Panc1 (cell line): ENCODE measurements at places on chromosomes 5 and 9. TPM values are rescaled to one million over a fixed set of nuclear protein-coding genes. Genes with fewer than 3 reads are reported as not detected.

GRCh38 chr5:90135779-90136378, 273.7 kb downstream of the CETN3 start:
- no peak for DNase-seq

DNA sequence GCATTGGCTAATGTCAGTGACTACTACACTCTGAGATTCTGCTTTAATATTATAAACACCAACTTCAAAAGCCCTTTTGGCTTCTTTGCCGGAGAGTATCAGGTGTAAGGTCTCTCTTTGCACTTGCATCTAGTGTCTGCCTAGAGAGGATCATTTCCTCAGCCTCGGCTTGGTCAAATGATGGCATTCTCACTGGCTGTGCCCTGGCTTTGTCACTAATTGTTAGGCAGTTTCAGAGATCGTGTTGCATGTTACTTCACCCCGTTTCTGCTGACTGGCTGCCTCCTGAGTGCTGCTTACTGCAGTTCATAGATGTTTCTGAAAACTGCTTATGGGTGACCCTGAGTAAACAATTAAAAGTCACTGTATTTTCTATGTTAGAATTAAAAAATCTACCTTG, 48.8 kb downstream of the SLC1A3 start:
- no peak for DNase-seq

- DNase-seq, result no peak
These were observed 180.7 kb upstream of the TARS1 start for GRCh38 chr5:33260098-33260497.

DNA sequence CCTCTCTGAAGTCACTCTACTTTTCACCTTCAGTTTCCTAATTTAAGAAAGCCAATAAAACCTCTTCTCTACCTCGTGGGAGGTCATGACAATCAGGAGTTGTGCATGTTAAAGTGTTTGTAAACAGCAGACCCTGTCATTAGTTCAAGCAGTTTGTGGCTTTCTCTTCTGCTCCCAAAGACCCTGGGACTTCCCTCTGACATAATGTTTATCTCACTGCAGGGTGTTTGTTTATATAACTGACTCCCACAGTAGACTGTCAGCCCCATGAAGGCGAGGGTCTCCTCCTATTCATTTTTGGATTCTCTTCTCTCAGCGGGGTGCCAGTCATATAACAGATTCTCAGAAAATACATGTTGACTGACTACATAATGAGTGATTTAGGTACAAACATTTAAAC, 360.0 kb upstream of the ZNF462 start:
- DNase-seq, result no peak

DNA sequence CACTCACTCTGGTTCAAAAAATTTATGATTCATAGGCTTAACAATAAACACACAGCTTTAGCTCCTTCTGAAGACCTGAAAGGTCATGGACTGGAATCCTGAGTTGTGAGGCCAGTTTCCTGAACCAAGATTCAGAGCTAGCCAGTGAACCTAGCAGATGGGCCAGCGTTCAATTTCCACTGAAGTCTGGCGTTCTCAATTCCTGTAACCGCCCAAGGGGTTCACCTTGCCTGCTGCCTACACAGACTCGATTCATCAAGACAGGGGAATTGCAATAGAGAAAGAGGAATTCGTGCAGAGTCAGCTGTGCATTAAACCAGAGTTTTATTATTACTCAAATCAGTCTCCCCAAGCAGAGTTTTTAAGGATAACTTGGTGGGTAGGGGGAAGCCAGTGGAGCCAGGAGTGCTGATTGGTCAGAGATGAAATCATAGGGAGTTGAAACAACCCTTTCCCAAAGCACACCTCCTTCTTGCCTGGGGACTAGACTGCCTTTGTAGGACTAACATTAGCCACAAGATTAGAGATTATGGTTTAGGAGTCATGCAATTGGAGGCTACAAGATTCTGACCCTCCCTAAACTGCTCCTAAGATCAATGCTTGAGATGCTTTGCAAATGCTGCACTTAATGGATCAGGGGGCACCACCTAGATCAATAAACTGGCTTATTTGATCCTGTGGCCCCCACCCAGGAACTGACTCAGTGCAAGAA, 117.5 kb upstream of the SHB start:
- DNase-seq, result no peak

DNA sequence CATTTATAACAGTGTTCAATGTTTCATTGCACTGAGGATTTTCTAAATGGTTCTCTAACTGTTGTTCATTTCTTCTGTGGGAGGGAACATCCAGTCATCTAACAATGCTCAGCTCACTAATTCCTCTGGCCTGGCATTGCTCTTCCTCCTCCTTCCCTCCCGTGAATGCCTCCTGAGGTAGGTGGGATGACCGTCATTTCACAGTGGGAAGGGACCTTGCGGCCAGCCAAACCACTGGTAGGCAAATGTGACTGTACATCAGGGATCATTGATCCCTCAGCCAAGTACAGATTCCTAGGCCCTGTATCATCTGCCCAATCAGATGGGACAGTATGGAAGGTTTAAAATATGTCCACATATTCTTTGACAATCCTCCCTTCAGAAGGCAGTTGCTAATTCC, 23.7 kb upstream of the VDAC1 start:
- DNase-seq, result no peak

GRCh38 chr9:4152876-4153275, 147.0 kb downstream of the GLIS3 start:
- DNase-seq, result no peak

DNA sequence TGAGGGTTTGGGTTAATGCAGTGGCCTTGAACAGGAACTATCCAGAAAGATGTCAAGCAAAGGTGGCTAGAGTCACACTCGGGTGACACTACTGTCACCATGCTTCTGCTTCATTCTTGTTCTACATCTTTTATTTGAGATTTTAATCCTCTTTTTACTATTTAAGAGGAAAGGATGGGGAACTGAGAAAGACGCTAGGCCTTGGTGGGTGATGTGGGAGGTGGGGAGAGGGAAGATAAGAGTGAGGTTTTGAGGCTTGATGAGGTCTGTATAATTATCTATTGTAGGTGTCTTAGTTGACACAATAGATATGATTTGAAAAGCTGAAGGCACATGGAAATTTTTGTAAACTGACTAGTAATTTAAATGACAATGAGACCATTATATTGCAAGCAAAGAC, 3.5 kb upstream of the BASP1 start:
- no peak for DNase-seq

GRCh38 chr9:15206903-15207696, 99.9 kb downstream of the TTC39B start:
- no peak for DNase-seq

DNA sequence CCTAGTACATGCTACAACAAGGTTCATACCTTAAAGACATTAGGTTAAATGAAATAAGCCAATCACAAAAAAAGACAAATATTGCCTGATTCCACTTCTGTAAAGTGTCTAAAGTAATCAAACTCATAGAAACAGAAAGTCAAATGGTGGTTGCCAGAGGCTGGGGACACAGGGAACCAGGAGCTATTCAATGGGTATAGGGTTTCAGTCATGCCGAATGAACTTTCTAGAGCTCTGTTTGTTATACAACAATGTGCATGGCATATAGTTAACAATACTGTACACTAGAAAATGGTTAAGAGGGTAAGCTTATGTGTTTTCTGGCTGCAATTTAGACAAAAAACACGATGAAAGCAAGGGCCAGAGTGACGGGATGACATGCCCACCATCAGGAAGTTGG, 70.8 kb upstream of the EGFLAM start:
- no peak for DNase-seq

DNA sequence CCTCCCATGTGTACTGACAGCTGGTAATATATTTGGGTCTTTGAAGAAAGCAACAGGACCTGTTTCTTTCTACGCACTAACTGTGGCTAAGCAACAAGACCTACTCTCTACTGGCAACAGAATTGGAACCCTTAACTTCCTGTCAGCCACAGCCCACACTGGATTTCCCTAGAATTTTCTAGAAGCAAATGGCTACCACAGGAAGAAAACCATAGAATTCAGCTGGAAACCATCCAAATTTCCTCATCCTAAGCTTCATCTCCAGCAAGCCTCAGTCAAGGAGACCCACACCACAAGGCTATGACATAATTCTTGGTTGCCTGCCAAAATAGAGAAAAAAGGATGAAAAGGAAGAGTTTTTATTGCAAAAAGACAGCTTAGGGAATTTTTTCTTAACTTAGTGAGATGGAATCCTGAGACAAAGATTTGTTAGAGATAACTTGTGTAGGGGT, 171.8 kb upstream of the TNC start:
- DNase-seq, result no peak

DNA sequence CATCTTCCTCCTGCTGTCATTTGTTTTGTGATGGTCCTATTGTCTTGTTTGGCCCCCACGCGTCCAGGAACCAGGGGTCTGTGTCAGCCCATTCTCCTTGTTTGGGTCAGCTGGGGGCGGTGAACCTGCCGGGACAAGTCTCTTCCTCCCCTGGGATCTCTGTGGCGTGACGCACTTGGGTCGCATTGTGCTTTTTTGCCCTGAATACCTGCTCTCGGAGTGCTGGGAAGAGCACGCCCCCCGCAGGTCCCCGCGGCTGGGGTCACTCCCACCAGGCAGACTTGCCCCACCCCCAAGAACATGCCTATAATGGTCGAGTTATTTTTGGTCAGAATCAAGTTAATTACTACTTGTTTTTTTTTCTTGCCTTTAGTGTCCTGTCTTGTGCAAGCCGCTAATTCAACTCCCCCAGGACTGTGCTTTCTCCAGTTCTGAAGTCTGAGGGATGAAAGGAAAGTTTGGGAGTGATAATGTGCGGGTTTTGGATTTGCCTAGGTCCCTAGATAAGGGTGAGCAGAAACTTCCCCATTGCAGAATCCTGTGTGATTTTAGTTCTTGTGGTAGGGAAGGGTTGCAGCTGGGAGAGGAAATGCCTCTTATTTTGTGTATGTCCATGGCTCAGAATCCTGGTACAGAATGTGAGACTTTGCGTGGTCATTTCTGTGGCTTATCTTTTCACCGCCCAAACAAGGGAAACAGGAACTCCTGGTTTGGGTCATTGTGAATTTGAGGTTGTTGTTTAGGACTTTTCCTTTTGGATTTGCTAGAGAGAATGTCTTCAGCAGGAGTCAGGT, 789 bp downstream of the ACER2 start:
- DNase-seq, result no peak

DNA sequence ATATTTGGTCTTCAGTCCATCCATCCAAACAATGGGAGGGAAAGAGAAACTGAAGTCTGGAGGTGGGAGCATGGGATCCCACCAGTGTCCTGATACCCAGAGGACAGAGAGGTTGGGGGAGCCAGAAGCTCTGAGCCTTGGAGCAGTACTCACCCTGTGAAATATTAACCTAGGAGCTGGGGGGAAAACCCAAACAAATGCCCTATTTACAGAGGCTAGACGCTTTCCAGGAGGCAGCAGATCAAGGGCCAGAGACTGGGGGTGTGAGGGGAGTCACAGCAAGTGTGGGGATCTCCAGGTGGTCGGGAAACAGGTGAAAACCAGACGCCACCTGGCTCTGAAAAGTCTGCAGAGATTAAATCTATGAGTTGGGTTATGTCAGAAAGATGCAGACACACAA, 6.2 kb downstream of the ZER1 start:
- no peak for DNase-seq

- DNase-seq, result no peak
These were observed 5.0 kb downstream of the P4HA2 start for GRCh38 chr5:132222649-132223038.

DNA sequence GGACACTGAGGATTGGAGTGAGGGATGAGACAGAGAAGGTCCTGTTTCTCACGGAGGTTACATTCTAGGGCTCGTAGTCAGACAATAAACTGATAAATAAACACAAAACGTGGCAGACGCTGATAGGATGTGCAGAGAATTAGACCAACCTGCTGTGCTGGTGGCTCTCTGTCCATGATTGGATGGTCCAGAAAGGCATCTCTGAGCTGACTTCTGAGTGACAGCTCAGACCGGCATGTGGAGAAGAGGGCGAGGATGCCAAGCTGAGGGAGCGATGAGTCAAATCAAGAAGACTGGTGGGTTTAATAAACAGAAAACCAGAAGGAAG, 132.3 kb upstream of the TAF11L2 start:
- DNase-seq, result no peak

- no peak for DNase-seq
These were observed 47.5 kb upstream of the SH3PXD2B start for GRCh38 chr5:172501708-172502320.

DNA sequence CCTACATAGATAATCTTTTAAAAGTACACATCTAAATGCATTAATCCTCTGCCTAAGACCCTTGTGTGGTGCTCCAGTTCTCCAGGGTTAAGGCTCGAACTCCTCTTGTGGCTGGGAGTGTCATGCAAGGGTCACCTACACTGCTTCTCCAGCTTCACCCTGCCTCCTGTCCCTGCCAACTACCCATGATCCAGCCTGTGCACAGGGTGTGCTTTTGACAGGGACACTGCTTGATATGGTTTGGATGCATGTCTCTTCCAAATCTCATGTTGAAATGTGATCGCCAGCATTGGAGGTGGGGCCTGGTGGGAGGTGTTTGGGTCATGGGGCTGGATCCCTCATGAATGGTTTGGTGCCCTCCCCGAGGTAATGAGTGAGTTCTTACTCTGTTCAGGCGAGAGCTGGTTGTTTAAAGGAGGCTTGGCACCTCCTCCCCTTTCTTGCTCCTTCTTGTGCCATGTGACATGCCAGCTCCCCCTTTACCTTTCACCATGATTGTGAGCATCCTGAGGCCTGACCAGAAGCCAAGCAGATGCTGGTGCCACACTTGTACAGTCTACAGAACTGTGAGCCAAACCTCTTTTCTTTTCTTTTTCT, 48.5 kb downstream of the SLC22A5 start:
- DNase-seq, result no peak

DNA sequence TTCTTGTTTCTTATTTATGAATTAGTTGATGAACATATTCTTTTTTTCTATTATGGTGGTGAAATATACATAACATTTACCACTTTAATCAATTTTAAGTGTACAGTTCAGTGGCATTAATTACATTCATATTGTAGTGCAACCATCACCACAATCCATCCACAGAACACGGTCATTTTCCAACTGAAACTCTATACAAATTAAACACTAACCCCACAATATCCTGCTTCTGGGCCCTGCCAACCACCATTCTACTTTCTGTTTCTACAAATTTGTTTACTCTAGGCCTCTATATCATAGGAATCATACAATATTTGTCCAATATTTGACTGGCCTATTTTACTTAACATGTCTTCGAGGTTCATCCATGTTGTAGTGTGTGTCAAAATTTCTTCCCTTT, 7.3 kb downstream of the GCNT4 start:
- DNase-seq, result no peak

- no peak for DNase-seq
These were observed 121.7 kb downstream of the PTTG1 start for GRCh38 chr5:160543395-160543794.

GRCh38 chr9:35826071-35826701, 2.3 kb downstream of the FAM221B start:
- DNase-seq, result peak; percentile 57

The CCL27 gene
- total RNA-seq, result 0.95 TPM

The FSTL4 gene
- total RNA-seq, result 0.18 TPM

The TAS2R1 gene
- total RNA-seq, result not detected

The BARX1 gene
- total RNA-seq, result 81.2 TPM

The TRIM36 gene
- total RNA-seq, result 1.6 TPM

The KCNIP1 gene
- total RNA-seq, result not detected

The POU5F2 gene
- total RNA-seq, result 0.39 TPM

The WDR38 gene
- total RNA-seq, result not detected

The FRMD3 gene
- total RNA-seq, result 14.5 TPM

The ENC1 gene
- total RNA-seq, result 37.0 TPM
